ENCODE measurements at places on chromosomes 5 and 9.

GRCh38 chr9:126219648-126220063, 107.0 kb upstream of the MVB12B start:
- DNase-seq: no peak

DNA sequence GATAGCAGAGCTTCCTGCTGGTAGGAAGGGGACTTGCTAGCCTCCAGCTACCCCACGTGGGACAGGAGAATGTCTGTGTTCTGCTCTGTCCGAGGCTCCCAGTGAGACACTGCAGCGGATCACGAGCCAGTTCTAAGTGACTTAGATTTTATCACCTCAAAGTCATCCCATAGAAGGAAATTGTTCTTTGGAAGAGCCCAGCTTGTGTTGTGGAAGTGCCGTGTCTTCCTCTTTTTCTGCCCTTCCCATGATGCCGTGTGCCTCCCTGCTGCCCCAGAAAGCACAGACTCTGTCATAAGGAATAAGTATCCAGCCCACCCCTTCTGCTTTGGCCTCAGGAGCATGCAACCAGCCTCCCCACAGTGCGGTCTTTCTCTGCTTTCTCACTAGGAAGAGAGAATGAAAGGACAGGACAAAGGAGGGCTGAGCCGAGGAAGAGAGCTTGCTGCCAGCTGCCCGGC, 35.6 kb downstream of the RUFY1 start:
- no peak for DNase-seq

GRCh38 chr9:99143655-99144054, 38.7 kb downstream of the TGFBR1 start:
- no peak for DNase-seq

- DNase-seq: no peak
Observed at GRCh38 chr5:136981936-136982335, 517.2 kb downstream of the SPOCK1 start.

DNA sequence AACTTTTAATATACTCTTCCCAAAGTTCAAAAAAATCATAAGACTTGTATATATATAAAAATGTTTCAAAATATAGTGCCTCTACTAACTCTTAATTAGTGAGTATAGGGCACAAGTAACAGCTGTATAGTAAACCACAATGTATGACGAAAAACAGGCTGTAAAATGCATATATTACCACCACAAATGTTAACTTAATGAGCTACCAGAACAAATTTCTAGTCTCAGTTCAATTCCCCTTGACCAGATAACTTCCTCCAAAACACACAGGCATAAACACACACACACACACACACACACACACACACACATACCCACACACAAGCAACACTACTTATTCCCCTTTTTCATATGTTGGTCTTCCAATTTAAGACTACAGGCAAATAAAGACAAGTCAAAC, 78.8 kb downstream of the FBXL17 start:
- no peak for DNase-seq

DNA sequence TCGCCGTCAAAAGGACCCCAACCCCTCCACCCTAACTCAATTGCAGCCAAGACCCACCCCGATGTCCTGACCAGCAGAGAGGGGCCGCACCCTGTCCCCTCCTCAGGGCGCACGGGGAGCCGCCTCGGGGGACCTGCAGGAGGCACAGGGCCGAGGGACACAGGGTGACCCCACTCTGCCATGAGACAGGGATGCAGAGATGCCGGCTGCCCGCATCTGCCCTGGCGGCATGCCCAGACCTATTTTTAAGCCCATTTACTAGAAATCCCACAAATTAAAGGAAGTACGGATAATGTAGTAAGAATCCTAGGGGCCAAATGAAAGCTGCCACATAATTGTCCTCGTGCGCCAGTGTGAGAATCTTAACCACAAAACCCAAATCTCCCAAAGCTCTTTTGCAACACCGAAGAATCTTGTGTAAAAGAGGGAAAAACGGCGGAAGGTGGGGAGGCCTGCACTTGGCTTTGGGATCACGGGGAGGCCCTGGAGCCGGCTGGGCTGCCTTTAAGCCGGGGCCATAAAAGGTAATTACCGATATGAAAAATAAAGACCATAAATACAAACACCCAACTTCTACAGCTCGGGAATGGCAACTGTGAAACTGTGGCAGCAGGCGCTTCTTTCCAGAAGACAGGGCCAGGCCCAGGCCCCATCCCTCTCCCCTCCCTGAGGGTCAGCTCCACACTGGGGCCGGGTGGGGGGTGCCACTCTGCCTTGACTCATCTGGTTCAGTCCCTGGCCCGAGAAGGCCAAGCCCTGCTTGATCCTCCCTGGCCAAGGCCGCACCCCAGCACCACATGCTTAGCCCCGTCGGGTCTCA, 35.0 kb downstream of the NACC2 start:
- no peak for DNase-seq

DNA sequence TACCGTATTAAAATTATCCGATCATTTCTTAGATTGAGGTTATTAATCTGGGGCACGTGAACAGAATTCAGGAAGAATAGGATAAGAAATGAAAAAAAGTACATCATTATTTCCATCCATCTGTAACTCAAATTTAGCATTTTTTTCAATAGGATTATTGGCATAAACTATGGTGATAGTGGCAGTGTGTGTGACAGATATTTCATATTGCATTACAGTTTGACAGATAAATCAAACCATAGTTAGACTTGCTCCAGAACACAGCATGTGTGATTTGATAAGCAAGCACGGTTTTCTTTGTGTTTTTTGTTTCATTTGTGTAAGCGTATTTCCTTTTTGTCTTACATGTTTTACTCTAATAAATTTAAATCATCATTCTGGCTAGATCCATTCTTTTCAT, 155.0 kb downstream of the CDH9 start:
- no peak for DNase-seq

DNA sequence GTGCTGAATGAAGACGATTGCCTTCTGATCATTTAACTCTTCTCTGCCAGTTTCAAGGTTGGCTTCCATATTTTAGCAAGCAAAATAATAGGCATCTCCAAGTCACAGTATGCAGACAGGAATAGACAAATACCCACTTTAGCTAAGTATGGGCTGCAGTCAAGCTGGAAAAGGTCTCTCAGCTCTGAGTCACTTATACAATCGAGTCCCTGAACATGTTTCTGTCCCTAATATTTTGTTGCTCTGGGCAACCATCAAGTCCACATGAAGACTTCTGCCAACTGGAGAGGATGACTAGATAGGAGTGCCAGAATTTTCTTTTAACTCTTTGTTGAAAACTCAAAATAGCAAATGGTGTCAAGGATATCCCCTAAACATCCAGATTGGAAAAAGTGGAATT, 575.3 kb downstream of the RAB3C start:
- no peak for DNase-seq

DNA sequence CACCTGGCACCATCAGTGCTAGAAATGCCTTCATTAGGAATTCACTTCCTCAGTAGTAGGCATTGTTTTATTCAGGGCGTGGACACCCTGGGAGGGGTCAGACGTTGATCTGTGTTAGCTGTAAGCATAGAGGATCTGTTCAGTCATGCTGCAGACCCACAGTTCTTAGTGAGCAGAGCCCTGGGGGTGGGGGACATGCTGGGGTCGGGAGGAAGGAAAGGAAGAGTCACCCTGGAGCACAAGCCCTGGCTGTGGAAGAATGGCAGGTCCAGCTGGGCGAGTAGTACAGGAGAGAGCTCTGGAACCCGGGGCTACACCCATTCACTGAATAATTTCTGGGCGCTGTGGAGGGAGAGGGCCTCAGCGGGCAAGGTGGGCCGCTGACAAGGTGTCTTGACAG, 172.5 kb downstream of the FSTL4 start:
- no peak for DNase-seq

DNA sequence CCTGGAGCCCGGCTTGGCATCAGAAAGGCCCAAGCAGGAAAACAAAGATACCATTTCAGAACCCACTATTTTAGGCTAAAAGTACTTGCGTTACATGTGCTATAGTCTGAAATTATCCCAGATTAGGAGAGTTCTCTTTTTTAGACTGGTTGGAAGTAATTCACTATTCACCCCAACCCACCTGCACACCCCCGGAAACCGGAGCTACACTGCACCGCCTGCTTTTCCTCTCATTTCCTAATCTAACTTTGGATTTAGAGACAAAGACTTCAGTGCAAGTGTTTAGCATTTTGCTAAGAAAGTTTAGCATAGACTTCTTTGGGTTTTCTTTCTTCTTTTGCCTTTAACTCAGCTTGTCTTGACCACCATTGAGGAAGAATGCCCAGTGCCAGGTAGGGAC, 79.2 kb downstream of the SECISBP2 start:
- no peak for DNase-seq

DNA sequence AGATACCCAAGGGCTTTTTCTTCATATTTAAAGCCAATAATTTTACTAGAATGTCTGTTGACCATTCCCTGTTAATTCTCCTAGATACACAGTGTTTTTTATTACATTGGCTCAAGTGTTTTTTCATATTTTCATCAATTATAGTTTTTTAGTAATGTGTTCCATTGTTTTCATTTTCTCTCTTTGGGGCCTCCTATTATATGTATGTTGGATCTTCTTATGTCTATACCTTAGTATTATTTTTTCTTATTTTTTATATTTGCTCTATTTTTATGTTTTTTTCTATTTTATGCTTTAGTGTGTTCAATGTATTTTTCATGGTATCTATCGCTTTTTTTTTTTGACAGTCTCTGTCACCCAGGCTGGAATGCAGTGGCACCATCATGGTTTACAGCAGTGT, 7.5 kb downstream of the KIAA1958 start:
- no peak for DNase-seq

GRCh38 chr5:18216016-18216415, 581.8 kb downstream of the TAF11L14 start:
- DNase-seq: no peak

DNA sequence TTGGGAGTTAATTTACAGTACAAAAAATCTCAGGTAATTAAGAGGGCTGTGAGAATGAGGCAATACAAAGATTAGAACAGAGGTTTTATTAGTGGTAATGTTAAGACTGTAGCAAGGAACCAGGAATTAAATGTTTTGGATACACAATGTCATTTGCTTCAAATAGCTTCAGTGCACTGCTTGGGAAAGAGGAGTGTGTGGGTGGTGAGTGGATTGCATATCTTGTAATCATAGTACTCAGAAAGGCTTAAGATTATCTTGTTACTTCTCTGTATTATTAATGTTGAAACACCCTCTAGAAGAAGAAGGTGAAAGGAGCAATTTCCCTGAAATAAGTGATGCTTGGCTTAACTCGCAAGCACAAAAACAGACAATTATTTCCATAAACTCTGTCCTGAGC, 21.0 kb upstream of the TBCA start:
- no peak for DNase-seq
